Stimulated activated CD8-positive, alpha-beta memory T cell treated with anti-CD3 and anti-CD28 coated beads, Interleukin-7, amount 100 ng/mL, for 1 hour (primary cell): ENCODE measurements at places on chromosomes 5 and 9.

DNA sequence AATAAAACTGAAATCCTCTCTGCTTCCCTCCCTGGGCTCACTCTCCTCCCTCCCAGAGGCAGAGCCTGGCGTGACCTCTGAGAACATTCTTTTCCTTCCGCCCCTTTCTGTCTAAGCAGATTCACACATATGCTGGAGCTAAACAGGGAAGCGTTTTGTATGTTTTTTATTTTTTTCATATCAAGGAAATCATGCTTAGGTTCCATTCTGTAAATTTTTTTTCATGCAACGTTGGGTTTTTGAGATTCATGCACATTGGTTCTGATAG lies 20.2 kb upstream of the BARHL1 start:
- DNase-seq: no peak

- no peak for DNase-seq
Observed at GRCh38 chr9:99050924-99051323, 54.0 kb upstream of the TGFBR1 start.

GRCh38 chr9:82332774-82333152 lies 344.2 kb downstream of the SPATA31D1 start:
- DNase-seq: no peak

DNA sequence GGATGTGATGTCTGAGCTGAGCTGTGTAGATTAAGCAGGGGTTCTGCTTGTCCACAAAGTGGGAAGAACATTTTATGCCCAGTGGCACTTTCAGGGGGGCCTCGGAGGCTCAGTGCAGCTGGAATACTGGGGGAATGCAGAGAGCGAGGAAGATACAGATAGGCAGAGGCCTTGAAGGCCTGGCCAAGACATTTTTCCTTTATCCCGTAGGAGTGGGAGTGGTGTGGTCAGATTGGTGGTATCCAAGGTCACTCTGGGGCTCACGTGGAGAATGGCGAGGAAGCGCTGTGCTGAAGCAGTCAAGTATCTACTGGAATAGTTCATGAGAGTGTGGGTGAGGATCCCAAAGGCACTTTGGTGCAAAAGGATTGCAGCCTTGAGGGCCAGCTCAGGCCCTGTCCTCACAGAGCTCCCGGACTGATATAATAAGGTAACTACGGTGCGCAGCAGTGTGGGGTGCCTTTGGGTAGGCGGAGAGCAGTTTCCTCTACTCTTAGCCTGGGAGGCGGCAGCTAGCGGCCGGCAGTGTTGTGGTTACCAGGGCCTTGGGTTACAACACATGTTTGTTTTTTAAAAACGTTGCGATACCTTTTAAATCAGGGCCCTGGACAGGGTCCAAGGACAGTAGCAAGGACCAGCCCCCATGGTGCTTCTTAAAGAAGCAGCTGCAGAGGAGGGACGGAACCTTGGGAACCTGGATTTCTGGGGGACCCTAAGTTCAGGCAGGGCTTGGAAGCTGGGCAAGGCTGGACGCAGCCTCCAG lies 10.8 kb upstream of the CCDC69 start:
- no peak for DNase-seq

GRCh38 chr5:163565492-163565891 lies 60.1 kb downstream of the MAT2B start:
- DNase-seq: no peak

GRCh38 chr5:137696481-137696880 lies 39.4 kb downstream of the KLHL3 start:
- no peak for DNase-seq
